Left lobe of liver (tissue), 2 donors: ENCODE measurements at places on chromosomes 5 and 9. TPM values are rescaled to one million over a fixed set of nuclear protein-coding genes. Genes with fewer than 3 reads are reported as not detected.

- no peak for DNase-seq
These were observed 685 bp upstream of the ADAMTS19 start for GRCh38 chr5:129459450-129459776.

Gene BTNL8
- total RNA-seq: 0.45 TPM

Gene NEURL1B
- total RNA-seq: 9.5 TPM

DNA sequence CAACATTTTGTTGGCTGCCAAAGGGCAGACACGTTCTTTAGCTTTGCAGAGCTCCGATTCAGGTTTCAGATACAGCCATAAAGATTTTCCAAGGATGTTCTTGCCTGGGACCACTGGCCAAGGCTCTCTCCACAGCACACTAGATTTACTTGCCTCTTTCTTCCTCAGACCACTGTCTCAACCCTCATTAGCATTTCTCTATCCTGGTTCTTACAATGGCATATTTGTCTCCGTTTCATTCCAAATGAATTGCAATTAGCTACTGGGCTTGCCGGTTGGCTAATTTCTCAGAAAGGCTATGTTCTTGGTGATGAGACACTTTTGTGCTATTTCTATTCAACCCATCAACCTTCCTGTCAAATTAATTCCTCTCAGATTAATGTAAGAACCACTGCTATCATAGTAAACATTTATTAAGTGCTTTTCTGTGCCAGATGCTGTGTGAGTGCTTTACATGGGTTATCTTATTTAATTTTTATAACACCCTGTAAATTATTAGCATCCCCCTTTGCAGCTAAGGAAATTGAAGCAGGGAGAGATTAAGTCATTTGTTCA is 118.4 kb upstream of the NR3C1 start:
- DNase-seq: no peak

DNA sequence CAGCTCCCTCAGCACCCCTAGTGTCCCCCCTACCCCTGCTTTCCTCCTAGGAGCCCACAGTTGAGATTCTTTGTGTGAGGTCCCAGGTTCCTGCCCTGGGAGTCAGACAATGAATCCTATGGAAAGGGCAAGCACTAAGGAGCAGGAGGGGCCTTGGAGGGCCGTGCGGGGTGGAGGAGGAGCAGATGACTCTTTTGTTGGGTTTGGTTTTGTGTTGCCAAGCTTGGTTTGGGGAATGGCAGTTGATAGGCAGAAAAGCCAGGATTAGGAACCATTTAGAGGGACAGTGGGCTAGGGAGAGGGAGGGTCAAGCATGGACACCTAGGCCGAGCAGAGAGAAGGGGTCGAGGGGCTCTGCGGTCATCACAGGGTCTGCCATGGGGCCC is 61.6 kb upstream of the SPTLC1 start:
- DNase-seq: no peak

Gene PCDHGA11
- 0.68 TPM for total RNA-seq

Gene RAB3C
- total RNA-seq: 0.38 TPM
